Left hindlimb (tissue), 1 donor: ENCODE measurements at places on chromosomes 5 and 9.

- no peak for DNase-seq
Observed at GRCh38 chr9:125630436-125630835, 76.6 kb downstream of the MAPKAP1 start.

DNA sequence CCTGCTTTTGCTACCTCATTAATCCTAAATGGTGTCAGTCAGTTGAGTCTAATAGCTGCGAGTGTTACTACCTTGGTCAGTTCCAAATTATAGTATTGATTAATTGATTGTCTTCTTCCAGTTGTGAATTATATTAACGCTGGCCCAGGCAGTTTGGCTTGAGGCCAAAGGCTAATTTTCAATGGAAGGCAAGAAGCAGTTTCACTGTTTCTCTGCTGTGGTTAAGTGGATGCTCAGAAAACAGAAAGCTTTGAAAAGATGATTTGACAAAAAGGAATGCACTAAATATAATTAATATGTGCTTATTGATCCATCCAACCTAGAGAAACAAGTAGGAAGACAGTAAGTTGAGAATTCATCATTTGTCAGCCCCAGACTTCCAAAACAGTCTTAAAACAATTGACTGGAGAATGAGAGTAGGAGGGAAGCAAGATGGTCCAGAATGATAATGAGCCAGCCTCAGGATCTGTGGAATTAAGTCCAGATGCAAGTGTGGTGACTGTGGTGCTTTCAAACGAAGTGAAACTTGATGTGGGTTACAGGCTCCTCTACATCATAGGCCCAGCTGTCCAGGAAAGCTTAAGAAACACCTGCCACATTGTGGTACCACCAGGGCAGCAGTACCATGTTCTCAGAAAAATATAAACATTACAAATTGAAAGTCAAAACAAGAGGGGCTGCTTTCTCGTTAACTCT, 1371.0 kb upstream of the DMAC1 start:
- DNase-seq: no peak

- no peak for DNase-seq
Observed at GRCh38 chr9:69916950-69917349, 96.3 kb downstream of the CFAP95 start.

- no peak for DNase-seq
Observed at GRCh38 chr9:133876836-133877235, 115.3 kb downstream of the VAV2 start.

- DNase-seq: no peak
Observed at GRCh38 chr5:75707911-75708509, 9.2 kb downstream of the POC5 start.

DNA sequence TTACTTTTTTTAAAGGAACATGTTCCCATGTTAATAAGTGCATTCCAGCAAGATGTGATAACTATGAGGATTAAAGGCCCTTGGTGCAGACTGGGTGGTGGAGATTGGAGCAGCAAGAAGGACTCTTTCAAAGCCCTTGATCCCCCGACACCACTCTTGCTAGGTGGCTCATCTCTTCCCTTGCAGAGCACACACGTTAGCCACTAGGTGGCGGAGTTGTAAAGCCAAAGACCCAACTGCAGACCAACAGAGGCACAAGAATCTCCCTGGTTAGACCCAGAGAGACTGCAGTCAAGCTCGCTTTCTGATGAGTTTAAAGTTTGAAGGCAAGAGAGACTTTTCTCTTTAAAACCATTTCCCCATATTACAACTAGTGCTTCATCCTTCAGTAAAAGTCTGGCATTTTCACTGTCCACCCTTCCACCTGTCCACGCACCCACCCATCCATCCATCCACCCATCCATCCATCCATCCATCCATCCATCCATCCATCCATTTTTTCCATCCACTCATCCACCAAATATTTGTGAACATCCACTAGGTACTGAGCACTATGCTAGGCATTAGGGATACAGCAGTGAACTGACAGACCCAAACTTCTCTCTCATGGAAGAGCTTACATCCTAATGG, 226.9 kb downstream of the MSX2 start:
- peak; percentile 58 for DNase-seq

DNA sequence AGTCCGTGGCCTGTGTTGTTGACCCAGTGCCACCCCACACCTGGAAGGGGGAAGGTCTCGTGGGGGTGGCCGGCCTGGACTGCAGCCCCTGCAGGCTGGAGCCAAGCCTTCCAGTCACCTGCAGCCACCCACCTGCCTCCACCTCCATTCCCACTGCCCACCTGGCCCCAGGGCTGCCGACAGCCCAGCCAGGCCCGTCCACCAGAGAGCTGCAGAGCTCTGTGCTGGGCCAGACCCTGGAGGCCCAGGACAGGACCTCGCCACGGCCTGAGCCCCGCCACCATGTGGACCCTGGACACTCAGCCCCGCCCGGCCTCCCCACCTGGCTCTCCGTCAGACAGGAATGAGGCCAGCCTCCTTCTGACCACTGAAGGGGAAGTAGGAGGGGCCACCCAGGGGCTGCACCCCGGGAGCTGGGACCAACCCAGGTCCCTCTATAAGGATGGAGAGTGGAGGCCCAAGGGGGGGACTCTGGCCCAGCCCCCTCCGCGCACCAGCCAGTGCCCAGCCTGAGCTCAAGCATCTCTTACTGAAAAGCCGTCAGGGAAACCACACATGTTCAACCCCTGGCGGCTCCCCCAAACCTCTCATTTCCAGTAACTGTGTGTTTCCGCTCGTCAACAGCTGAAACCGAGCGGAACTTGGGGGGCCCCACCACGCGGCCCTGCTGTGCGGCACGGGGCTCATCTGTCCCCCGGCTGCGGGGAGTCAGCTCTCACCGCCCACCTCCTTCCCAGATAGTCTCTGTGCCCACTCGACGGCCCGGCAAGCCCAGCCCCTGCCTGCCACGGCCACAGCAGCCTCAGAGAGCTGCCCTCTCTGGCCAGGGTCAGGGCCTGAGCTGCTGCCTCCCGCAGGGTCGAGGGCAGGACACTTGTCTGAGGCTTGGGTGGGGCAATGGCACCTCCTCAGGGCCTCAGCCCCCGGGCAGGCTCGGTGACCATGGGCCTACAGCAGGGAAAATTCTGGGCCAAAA, 12.8 kb downstream of the NOTCH1 start:
- DNase-seq: no peak

GRCh38 chr5:143341807-143342570, 61.5 kb downstream of the NR3C1 start:
- no peak for DNase-seq

GRCh38 chr5:125558466-125558865, 812.0 kb upstream of the ZNF608 start:
- DNase-seq: no peak

- DNase-seq: no peak
Observed at GRCh38 chr5:149652697-149653096, 71.4 kb downstream of the ARHGEF37 start.

DNA sequence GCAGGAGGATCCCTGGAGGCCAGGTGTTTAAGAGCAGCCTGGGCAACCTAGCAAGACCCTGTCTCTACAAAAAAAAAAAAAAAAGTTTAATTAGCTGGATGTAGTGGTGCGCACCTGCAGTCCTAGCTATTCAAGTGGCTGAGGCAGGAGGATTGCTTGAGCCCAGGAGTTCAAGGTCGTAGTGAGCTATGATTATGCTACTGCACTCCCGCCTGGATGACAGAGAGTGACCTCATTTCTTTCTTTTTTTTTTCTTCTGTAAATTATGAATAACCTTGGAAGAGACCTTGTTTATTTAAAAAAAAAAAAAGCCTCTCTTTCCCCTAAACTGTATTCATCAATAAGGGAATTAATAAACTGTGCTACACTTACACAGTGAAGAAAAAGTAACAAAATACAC, 43.6 kb upstream of the SLC30A5 start:
- no peak for DNase-seq

- peak; percentile 22 for DNase-seq
Observed at GRCh38 chr9:93678199-93679019, 102.0 kb downstream of the PHF2 start.

- DNase-seq: no peak
Observed at GRCh38 chr5:43608406-43608805, 5.4 kb downstream of the NNT start.

DNA sequence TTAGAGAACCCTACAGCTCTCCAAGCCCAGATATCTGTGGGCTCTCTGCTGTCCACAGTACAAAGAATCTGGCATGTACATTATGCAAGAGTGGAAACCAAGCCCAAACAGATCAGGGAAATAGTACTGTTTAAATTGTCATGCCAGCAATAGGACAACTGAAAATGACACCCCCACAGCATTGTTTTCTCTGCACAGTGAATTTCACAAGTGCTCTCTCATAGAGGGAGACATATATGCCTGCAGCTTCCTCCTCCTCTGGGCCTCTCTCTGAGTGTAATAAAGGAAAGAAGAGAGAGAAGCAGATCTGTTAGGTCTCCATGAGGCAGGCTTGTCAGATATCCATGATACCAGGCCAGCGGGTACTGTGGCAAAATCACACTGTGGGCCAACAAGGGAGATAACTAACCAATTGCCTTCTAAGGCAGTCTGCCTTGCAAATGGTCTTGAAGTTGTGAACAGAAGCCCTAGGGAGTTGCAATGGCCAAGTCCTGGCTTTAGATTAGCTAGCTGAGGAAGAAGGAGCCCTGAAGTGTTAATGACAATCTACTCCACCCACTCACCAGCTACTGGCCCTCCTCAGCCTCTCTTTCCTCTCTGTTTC, 54.4 kb upstream of the JMY start:
- no peak for DNase-seq

- no peak for DNase-seq
Observed at GRCh38 chr5:60101573-60101972, 208.0 kb upstream of the PDE4D start.

DNA sequence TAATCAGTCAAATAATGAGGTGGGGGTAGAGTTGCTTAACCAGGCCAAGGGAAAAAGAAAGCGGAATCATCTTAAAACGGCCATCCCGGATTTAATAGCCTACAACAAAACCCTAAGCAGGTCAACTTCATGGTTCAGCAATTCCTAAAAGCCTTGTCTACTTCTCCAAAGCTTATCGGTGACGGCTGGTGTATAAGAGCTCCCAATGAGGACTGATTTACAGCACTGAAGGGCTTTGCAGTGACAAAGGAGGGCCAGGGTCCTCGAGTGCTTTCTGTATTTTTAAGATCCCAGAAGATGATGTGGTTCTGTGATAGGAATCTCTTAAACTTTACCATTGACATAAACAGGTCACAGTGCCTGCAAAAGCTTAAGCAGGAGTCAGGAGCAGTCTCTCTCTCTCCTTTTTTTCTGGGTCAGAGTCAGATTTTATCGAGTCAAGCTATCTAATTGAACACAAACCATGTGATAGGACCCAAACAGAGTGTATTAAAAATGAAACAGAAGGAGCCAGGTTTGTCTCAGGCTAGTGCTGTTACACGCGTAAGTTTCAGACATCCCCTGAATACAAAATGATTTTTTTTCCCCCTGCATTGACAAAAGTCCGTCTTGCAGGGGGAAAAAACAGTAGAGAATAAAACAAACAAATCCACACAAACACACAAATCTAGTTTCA, 663.6 kb upstream of the ZNF608 start:
- DNase-seq: no peak

- peak; percentile 89 for DNase-seq
Observed at GRCh38 chr9:91843623-91844148, 106.3 kb downstream of the ROR2 start.

DNA sequence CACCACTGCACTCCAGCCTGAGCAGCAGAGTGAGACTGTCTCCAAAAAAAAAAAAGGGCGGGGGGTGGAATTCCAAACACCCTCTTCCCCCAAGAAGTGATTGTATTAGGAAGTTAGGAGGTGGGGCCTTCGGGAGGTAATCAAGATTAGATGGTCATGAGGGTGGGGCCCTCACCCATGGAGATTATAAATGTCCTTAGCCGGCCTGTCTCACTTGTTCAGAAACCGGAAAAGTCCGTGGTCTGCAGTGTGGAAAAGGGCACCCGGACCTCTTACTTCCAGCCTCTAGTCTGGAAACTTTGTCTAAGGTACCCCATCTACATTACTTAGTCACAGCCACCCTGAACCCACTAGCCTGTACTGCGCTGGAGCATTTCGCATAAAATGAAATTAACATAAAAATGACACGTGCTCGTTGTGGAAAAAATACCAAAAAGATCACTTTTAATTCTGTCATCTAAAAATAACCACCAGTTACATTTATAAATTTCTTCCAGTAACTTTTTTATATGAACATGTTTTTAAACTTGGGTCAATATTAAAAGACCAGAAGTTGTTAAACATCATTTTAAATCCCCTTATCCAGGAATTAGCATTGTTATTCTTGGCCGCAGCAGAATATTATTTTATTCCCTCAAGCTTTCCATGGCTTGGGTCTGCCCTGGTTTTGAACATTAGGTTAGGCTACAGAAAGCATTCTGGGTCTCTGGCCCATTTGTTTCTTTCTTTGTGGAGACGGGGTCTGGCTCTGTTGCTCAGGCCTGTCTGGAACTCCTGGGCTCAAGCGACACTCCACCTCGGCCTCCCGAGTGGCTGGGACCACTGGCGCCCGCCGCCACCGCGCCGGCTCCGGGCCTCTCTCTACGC, 1.2 kb upstream of the CKS2 start:
- no peak for DNase-seq

- DNase-seq: no peak
Observed at GRCh38 chr5:129361441-129362025, 98.6 kb upstream of the ADAMTS19 start.

DNA sequence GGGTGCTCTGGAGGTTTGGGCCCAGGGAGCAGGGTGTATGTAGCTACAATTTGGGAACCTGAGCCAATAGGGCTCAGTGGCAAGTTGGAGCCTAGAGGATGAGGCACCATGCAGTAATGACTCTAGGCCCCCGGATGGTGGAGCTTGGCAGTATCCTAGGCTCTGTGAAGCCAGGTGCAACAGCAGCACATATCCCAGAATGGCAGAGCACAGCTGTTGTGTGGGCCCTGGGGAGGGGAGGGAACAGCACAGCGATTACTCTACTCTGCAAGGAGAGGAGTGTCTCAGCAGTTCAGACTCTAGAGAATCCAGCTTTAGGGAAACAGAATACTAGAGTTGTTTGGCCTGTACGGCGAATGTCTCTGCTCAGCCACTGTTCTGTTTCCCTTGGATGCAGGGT, 56.1 kb downstream of the LRRTM2 start:
- DNase-seq: peak; percentile 54

DNA sequence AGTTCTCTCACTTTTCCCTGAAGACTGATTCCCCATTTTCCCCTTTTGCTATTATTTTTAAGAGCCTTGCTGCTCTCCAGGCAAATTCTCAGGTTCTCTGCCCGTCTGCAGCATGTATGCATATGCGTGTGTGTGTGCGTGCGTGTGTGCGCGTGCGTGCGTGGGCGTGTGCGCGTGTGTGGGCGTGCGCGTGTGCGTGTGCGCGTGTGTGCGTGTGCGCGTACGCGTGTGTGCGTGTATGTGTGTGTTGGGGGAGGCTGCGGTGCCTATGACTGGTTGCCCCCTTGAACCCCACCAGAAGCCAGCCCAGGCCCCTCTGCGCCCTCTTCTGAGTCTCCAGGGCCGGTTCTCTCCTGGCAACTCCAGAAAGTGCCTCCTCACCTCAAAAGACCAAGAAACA, 987 bp upstream of the FOXI1 start:
- DNase-seq: no peak
